Stimulated activated CD8-positive, alpha-beta memory T cell treated with anti-CD3 and anti-CD28 coated beads, Interleukin-7, amount 100 ng/mL, for 4 hours (primary cell): ENCODE measurements at places on chromosomes 12 and 14.

DNA sequence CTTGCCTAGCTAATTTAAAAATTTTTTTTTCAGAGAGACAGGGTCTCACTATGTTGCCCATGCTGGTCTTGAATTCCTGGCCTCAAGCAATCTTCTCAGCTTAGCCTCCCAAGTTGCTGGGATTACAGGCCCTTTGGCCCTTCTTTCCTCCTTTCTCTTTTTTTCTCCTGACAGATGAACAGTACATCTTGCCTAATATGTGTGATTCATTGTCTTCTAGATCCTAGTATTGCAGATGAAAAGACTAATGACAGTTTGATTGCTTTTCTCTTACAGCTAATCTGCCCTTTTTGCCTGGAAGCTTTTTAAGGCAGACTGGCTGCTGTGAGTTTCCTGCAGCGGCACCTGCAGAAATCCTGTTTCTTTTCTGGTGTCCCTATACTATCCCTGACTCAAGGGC lies 12.0 kb downstream of the DEPDC4 start:
- no peak for DNase-seq

DNA sequence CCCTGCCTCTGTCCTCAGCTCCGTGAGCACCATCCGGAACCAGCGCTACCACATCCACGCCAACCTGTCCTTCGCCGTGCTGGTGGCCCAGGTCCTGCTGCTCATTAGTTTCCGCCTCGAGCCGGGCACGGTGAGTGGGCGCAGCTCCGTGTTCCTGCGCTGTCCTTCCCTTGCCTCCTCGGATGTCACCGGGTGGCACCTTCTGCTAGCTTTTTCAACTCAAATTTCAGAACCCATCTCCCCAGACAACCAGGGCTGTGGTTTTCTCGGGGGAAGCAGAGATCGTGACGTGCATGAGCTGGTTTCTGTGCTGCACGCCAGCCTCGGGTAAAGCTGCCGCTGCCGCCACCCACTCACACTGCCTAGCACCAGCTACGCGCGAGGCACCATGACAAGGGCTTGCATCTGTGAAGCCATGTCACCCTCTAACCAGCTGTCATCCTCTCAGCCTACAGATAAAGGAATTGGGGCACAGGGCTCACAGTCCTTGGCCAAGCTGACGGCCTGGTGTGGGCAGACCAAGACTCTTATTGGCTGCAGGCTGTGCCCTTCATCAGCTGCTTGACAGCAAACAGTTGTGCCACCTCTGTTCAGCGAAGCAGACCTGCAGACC lies 152.1 kb downstream of the ADGRD1 start:
- peak; percentile 12 for DNase-seq

DNA sequence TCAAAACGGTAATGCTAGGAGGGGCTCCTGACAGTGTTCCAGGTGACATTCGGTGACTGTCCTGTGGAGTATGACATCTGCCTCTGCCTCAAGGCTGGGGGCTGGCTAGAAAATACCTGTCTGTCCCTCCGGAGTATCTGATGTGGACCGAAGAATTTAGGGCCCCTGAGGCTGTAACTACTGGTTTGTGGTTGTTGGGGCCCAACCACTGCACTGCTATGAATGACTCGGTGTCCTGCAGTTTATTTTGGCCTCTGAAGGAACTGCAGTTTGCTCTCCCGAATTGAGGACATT lies 198.9 kb upstream of the CAND1 start:
- DNase-seq: no peak

DNA sequence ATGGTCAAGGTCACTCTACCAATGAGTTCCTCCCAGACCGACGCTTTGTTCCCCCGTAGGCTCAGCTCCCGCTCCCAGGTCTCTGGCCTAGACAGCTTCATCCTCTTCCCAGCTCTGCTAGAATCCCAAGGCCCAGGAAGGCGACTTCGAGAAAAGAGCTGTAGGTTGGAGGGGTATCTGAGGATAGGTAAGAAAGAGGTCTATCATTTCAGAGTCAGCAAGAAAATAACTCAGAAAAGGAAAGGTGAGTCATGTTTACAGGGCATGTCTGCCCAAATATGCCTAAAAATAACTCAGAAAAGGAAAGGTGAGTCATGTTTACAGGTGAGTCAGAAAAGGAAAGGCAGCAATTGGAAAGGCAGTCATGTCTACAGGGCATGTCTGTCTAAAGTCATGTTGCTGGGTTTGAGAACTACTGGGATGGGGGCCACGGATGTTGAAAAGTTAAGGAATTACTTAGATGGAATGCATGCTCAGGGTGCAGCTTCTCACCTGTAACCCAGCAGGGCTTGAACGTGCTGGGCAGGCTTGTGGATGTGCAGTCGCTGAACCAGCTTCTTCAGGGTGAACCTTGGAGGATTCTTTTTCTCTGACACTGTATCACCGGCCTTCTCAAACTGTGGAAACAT lies 12.2 kb downstream of the TEP1 start:
- no peak for DNase-seq

DNA sequence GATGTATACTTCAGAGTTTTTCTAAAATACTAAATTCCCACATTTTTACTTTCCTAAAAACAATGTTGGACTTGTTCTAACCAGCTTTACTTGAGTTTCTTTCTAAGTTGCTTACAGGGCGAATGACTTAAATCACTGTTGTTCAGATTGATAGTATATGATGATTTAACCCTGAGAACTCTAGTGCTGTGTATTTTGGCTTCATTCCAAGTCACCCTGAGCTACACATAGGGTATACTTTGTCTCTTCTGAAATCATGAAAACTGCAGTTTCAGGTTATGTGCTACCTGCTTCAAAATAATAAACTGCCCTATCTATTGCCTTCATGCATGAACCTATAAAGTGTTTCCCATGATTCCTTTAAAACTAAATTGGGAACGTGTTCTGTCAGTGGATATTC lies 162.5 kb upstream of the PDE3A start:
- no peak for DNase-seq

DNA sequence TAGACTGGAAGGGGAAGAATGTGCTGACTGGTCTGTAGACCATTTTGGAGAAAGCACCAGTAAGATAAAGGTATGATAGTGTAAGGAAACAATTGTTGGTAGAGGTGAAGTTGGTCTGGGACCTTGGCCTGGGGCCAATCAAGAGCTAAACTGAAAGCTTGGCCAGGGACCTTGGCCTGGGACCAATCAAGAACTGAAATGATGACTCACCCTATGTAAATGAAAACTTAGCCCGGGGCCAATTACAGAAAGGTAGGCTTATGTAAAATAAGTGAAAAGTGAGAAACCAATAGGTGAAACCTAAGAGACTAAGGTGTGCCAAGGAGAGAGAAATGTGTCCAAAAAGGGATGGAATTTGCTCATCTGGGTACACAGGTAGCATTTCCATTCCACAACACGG lies 776.0 kb downstream of the C12orf50 start:
- no peak for DNase-seq

GRCh38 chr12:92085736-92086040 lies 60.0 kb downstream of the BTG1 start:
- no peak for DNase-seq

- no peak for DNase-seq
These were observed 2.4 kb downstream of the KRT76 start for GRCh38 chr12:52774629-52775250.

GRCh38 chr12:82461393-82461792 lies 103.1 kb downstream of the METTL25 start:
- no peak for DNase-seq

- DNase-seq: no peak
These were observed 17.9 kb upstream of the P2RX7 start for GRCh38 chr12:121114806-121115205.

DNA sequence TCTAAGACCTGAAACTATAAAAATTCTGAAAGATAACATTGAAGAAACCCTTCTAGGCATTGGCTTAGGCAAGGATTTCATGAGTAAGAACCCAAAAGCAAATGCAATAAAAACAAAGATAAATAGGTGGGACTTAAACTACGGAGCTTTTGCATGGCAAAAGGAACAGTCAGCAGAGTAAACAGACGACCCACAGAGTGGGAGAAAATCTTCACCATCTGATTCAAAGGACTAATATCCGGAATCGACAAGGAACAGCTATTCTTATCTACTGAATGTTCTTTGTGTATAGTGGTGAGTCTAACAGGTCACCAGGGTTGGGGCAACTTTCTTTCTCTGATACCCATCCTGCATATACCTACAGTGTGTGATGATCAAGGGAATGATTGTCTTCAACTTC lies 198.6 kb downstream of the CCDC91 start:
- DNase-seq: no peak
